ENCODE measurements at places on chromosomes 2 and 18.
A peak's percentile ranks its signal among the peaks of the same experiment; 100 is the strongest.

DNA sequence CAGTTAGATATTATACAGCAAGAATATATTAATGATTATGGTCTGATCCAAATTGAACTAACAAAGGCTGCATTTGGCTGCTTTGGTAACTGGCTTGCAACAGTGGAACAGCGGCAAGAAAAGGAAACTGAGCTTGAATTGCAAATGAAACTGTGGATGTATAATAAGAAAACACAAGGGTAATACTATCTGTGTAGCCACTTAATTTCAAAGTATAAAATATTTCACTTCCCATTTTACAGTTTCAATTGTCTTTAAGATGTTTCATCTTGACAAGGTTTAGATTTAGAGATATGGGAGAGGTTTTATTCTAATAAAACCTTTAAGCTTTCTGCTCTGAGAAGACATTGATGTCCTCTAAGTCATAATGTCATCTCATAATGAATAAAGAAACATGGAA lies 23.8 kb downstream of the WDR75 start:
- DNase-seq = no peak

DNA sequence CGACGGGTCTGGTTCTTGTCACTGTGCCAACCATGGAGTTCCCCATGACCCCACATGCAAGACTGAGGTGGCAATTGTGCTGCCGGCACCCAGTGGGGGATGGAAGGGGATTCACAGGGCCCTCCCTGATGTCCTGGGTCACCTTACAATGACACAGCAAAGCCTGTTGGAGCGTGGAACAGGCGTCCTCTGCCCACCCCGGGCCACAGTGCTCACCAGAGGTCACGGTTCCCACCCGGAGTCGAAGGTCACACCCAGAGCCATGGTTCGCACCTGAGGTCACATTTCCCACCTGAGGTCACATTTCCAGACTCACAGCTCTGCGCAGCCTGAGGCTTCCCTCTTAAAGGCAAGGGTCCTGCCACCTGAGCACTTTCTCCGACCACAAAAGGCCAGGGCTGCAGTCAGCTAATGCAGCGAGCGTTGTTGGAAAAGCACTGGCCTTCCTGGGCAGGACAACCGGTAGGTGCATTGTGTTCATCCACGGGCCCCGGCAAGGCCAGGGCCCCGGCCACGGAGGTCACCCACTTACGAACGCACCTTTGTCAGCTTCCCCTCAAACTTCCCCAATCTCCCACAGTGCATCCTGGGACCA lies 24.0 kb downstream of the KIF1A start:
- no peak for DNase-seq

- DNase-seq = no peak
Measured at GRCh38 chr18:12033643-12034025, 52.3 kb downstream of the IMPA2 start.

DNA sequence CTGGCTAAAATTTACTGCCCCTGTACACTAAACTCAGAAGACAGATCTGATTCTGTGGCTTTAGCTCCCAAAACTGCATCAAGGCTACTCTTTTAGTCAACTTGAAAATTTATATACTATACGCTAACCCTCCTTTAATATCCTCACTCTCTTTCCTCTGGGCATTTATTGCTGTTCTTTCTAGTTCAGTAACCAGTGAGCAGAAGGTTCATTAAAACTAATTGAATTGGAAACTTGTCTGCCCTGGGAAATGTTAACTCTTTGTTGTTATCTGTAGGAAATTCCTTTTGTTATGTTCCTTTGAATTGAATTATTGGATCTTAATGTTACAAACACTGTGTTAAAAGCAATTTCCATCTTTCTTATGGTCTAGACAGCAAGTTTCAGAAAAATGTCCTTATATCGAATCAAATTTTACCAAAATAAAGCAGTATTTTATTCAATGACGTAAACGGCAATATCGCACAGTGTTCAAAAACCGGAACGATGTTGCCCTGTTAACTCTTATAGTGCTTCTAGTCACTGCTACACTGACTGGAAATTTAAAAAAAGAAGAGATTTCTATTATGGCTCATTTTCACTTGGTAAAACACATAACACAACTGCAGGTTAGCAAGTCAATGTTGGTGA lies 168.3 kb downstream of the NR4A2 start:
- no peak for DNase-seq

GRCh38 chr18:62001396-62001795 lies 108.6 kb upstream of the RNF152 start:
- DNase-seq = no peak

- DNase-seq = no peak
Measured at GRCh38 chr2:31660165-31660564, 79.4 kb upstream of the SRD5A2 start.

- DNase-seq = no peak
Measured at GRCh38 chr18:45627204-45627526, 11.9 kb downstream of the SLC14A2 start.

DNA sequence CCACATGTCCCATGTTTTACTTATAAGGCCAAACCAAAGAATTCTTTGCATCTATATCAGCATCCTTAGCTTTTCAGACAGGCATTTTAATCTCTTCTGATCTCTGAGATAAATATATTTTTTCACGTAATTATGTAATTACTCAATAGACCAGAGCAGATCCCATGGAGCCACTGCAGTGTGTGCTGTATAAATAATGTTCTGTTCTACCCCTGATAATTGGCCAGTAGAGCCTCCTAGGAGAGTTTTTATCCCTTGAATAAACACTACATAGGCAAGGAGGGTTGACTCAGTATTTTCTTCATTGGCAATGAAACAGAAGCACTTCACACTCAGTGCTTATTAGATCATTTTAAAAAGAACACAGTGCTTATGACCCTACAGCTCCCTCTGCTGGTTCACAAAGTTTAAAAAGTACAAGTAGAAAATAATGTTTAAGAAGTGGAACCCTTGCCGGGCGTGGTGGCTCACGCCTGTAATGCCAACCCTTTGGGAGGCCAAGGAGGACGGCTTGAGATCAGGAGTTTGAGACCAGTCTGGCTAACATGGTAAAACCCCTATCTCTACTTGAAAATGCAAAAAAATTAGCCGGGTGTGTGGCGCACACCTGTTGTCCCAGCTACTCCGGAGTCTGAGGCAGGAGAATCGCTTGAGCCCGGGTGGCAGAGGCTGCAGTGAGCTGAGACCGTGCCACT lies 91.9 kb downstream of the PPP1R1C start:
- DNase-seq = no peak

DNA sequence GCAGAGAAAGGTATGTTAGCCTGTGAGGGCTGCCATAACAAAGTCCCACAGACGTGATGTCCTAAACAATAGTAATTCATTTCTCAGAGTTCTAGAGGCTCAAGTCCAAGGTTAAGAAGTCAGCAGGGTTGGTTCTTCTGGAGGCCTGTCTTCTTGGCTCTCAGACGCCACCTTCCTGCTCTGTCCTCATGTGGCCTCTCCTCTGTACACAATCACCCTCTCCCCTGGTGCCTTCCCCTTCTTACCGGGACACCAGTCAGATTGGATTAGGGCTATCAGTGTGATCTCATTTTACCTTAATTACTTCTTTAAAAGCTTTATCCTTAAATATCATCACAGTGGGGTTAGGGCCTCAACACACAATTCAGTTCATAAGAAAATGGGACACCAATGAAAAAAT lies 860.5 kb downstream of the RNF144A start:
- no peak for DNase-seq

DNA sequence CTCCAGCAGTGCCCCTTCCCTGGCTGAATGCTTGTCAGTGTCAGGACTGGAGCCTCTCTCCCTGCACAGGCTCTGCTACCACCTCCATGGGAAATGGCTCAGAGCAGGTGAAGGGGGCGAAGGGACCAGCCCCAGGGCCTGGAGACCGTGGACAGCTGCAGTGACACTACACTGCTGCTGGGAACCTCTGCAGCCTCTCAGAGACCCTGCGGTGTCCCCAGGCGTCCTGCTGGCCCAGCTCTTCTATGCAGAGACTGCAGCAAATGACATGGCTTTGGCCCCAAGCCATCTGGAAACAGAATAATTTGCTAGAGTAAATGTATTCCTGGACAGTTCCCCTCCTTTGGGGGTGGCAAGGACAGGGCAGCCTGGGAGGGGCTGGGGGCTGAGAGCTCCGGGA lies 53.2 kb downstream of the CIB4 start:
- no peak for DNase-seq

GRCh38 chr18:3790703-3791102 lies 340.7 kb downstream of the TGIF1 start:
- DNase-seq = no peak

DNA sequence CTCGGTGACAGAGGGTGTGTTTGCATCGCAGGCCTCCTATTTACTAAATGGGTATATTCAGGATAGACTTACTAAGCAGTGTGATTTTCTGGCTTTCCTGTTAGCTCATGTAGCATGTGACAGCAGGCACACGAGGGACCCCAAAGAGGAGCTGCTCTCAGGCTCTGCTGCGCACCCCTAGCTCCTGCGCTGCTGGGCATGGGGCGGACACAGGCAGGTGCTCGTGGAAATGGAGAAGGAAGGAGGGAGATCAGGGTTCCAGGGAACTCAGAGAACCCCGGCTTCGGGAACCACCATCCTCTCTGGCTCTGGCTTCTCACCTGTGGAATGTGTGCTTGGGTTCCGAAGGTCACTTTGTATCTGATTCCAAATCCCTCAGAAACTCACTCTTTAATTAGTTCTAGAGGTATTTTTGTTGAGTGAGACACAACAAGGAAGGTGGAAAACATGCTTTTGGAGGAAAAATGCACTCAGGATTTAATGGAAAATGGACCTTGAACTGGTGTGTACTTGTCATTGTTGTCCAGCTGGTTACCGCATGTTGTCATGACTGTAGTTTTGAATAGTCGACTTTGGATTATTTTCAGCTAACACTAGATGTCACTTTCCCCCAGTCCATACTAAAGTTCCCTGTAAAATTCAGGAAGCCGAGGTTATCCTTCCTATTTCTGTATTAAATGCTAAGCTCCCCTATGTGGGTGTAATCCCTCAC lies 3.5 kb downstream of the SNTG2 start:
- no peak for DNase-seq

DNA sequence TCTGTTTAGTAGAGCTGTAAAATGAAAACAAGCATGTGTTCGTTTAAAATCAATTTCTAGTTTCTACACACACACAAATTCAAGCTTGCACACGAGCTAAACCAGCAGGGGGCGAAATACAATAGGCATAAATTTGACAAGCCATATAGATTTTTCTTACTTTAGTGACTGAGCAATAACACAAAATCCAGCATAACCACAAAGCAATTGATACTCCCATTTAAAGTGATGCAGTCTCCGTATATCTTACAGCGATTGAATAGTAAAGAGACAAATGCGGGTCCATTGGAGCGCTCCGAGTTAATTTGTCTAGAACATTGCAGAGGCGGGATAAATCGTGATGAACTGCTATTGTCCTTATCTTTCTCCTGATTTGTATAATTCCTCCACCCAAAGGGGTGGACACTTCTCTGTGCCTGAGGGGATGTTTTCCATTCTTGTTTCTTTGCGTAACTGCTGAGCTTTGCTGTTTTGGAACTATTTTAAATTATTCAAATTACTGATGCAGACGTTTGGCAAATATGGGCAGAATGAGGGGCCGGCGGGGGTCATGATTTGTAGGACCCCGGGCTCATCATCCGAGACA lies 1.2 kb upstream of the AFTPH start:
- peak; percentile 78 for DNase-seq

DNA sequence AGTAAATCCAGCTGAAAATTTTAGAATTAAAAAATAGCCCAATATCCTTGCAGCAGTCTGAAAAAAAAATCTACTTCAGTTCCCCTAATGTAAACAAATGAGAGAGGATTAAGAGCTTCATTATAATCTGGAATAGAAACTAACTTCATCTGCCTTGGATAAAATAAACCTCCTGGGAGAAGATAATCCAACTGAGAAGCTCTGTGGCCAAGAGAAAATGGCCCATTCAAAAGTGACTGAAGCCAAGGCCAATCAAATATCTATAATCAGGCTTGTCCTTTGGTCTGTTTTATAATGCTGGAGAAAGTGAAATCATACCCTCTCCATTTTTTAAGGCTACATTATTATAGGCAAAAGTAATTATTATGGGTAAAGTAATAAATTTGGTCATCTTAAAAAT lies 110.0 kb downstream of the NEB start:
- DNase-seq = no peak

GRCh38 chr2:68715353-68716041 lies 19.1 kb upstream of the ARHGAP25 start:
- peak; percentile 38 for DNase-seq

GRCh38 chr2:20429528-20429927 lies 17.3 kb upstream of the RHOB start:
- no peak for DNase-seq

DNA sequence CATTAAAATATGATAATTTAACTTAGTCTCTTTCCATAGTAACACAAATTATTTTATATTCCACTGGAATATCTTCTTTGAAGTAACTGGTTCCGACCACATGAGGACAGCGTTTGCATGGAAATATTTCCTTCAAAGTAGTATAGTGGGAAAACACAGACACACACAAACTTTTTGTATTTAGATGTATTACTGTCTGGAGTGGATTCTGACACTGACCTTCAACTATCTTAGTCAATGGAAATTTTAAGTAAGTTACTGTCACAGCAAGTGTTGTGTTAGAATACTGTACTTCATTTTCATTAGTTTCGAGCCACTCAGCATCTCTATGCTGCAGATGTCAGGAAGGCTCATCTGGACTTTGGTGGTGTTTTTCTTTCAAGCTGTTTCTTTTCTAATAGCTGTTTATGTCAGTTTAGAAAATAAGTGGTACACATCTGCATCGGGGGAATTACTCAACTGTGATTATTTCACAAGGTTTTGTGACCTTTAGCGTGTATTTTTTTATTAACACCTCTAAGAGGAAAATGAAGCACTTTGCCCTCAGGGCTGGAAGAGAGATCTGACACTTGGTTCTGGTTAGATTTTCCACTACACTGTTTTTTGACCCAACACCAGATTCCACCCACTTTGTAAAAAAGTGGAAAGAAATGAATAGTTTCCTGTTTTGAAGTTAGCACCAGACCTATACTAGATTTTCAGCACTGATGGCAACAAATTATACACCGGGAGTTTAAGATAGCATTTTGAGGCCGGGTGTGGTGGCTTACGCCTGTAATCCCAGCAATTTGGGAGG lies 18.9 kb upstream of the THOC1 start:
- DNase-seq = no peak

Data from activated naive CD4-positive, alpha-beta T cell treated with anti-CD3 and anti-CD28 coated beads, Interleukin-2, amount 10 ng/mL, durations not matched to agents 7 days and 5 days (primary cell).